ENCODE measurements at places on chromosomes 1 and 21.

GRCh38 chr21:41821081-41821755 lies 54.4 kb upstream of the RIPK4 start:
- no peak for DNase-seq

DNA sequence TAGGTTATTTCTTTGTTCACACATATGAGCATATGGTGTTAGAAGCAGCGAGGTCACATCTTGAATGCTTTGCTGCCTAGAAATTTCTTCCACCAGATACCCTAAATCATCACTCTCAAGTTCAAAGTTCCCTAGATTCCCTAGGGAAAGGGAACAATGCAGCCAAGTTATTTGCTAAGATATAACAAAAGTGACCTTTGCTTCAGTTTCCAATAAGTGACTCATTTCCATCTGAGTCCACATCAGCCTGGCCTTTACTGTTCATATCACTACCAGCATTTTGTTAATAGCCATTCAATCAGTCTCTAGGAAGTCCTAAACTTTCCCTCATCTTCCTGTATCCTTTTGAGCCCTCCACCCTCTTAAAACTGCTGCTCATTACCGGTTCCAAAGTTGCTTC lies 1502.5 kb downstream of the KCNT2 start:
- no peak for DNase-seq

DNA sequence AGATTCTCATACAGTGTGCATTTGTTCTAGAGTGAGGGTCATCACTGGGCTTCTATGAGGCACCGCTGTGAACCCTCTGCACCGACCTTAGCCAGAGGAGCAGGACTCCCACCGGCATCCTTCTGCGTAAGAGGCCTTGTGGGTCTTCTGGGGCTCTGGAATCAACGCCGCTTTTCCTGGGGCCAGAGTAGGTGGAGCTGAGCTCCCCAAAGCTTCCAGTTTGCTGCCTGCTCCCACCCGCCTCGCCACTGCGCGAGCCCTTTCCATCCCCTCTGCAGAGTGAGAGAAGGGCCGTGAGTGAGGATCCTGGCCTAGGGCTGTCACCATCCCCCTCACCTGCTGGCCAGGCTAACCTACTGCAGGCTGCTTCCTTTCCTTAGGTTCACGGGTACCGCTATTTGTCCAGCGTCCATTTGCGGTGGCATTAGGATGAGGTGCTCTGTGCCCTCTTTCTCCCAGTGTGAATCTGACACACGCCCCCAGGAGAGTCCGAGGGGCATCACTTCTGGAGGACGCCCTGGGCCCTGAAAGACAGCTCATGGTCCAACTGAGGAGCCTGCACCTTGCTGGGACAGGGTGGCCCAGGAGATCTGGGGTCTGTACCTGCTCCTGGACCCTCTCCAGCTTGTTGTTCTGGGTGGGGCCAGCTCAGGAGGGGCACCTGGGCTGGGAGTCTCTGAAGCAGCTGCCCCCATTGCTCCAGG lies 36.2 kb downstream of the UMODL1 start:
- no peak for DNase-seq

DNA sequence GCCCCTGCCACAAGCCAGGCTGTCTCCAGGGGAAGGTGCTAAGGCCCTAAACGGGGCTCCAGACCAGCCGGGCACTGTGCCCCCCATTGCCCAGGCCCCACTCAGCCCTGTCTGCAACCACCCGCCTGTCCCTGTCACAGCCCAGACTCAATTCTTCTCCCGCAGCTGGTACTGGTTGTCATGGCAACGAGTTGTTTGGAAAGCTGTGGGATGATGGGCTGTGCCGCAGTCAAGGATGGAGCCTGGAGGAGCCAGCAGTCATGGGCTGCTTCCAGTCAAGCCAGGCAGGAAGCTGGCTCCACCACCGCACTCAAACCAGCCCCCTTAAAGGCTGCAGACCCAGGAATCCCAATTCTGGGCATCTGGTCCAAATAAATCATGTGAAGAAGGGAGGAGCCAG lies 4.2 kb downstream of the SPOCD1 start:
- no peak for DNase-seq

GRCh38 chr1:10873189-10873588 lies 76.7 kb upstream of the CASZ1 start:
- DNase-seq = no peak

GRCh38 chr1:56028244-56028643 lies 551.1 kb downstream of the PLPP3 start:
- DNase-seq = no peak

DNA sequence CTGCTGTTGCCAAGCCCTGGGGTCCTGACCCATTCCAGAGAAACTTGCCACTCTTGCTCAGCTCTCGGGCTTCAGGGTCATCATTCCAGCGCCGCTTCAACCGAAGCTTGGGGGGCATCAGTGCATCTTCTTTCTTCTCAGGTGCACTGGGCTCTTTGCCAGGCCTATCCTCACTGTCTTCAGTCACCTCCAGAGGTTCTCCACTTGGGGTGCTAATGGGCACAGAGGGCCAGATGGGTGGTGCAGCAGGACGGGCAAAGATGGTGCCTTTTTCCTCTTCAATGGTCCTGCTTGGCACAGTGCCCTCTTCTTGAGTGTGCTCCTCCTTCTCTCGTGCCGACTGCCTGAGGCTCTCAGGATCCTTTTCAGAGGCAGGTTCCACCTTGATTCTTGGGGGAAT lies 13.3 kb downstream of the ETV3 start:
- DNase-seq = no peak

GRCh38 chr1:239717918-239718184 lies 331.5 kb downstream of the CHRM3 start:
- no peak for DNase-seq

DNA sequence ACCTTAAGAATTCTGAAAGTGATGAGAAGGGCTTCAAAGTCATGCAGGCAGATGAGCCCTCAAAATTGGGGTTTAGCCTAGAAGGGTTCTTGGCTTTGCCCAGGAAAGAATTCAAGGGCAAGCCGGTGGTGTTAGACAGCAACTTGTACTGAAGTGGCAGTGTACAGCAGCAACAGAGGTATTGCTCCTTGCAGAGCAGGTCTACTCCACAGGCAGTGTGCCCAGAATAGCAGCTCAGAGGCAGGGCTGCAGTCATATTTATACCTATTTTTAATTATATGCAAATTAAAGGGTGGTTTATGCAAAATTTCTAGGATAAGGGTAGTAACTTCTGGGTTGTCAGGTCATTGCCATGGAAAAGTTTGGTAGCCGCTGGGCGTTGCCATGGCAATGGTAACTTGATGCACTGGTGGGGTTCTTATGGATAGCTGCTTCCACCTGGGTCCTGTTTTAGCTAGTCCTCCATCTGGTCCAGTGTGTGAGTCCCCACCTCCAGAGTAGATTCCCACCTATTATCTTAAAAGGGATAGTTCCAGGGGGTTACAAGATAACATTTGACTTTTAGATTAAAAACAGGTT lies 57.9 kb upstream of the CR2 start:
- no peak for DNase-seq

- DNase-seq = no peak
Measured at GRCh38 chr1:82755671-82756070, 954.9 kb downstream of the ADGRL2 start.

GRCh38 chr21:37546299-37546908 lies 179.8 kb downstream of the DYRK1A start:
- DNase-seq = no peak
